ENCODE measurements at places on chromosomes 7 and 10.

DNA sequence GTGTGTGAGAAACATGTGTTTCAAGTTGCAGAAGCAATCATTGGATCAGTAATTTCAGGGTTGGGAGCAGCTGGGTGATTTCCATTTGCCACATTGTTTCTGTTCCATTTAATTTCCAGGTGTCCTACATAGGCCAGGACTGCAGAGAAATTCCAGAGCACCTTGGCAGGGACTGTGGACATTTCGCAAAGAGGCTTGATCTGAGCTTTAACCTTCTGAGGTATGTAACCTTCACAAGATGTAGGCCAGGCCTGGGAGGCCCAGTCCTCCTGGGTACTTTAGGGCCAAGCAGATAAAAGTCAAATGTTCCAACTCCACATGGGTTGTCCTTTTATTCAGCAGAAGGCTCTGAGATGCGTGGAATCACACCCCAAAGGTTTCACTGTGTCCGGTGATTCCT is 6.9 kb downstream of the LRMDA start:
- DNase-seq: no peak

DNA sequence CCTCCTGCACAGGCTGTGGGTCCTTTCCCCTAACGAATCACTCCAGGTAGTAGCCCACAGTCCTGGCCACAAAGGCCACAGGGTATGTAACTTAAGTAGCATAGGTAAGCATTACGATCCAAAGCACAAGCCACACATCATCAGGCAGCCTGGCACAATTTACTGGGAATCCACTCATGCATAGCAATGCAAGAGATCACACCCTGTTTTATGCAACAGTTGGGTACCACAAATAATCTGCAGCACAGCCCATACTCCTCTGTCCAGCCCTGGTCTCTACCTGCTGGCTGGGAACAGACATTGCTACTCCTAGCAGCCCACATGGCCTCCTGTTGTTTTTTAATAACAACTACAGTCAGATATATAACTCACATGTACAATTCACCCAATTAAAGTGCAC is 34.3 kb downstream of the SRPK2 start:
- DNase-seq: no peak

DNA sequence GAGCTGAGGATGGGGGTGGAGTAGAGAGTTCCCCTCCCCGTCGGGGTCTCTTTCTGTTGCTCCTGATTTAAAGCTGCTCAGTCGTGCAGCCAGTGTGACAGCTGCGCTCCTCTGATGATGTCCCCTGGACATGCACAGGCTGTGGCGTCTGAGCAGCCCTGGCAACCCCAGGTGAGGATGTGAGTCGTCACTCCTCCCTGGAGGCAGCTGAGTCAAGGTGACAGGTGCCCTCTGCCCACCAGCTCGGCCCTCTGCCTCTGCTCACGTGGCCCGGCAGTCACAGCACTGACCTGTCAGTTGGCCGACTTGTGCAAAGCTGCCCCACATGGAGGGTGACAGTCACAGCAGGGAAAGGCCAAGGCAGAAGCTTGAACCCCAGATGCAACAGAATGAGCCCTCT is 33.9 kb downstream of the ANXA8 start:
- no peak for DNase-seq

DNA sequence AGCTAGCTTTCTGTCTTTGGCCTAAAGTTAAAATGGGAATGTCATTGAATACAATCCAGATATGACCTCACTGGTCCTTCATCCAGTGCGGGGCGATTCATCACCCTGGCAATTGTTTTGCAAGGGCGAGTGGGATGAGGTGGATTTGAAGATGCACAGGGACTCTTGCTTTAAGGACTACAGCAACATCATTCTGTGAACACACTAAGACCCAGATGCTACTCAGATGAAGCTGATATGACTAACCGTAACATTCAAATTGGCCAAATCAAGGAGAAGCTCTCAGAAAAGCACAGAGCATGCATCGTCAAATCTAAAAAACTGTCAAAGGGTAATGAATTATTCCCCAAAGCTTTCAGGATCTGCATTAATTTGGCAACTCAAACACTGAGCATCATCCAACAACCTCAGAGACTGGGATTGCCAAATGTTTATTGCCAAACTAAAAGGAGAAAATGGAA is 12.8 kb downstream of the CPA1 start:
- no peak for DNase-seq

DNA sequence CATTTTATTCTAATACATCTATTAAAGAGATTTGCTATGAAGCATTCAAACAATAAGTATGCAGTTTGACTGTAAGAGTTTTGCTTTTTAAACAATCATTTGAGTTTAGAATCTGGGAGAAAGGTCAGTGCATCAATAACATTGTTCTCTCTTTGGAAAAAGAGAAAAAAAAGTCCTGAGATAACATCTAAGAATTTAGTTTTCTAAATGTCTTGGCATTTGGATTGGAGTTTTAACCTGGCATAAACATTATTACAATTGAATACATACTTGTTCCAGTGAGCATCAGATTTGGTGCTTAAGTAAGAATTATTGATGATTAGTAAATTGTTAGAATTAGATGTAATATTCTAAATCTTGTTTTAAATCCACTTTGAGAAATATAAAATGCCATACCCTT is 47.2 kb upstream of the AKR1E2 start:
- DNase-seq: no peak

DNA sequence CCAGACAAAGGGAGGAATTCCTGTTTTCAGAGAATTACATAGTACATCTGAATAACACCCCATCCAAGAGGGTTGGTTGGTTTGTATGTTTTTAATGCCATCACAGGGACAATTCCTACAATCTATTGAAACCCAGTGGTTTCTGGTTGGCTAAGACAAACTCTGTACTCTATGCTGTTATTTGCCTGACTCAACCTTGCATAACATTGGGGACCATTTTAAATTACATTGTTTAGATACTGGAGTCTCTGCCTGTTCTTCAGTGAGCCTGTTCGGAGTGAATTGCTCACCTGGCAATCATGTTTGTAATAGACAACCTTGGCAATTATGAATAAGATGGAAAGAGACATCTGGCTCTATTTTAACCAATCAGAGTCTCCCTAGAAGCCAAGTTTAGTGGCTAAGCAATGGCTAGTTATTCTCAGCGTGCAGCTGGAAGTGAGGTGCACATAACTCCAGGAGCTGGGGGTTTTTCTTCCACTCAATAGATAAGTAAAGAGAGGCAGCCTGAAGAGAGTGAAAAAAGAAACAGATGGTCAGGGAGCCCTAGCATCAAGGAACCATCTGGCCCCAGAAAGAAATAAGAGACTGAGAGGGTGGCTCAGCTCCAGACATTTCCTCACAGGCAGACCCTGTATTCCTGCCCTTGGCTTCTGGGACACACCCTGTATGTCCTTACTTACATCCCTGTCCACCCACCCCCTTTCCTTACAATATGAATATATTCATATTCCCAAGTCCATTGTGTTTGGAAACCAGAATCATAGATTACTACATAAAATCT is 21.2 kb upstream of the SLC35G1 start:
- no peak for DNase-seq

GRCh38 chr7:130974794-130975193 is 240.8 kb upstream of the KLF14 start:
- DNase-seq: no peak
